ENCODE measurements at places on chromosomes 2 and 18.

GRCh38 chr2:48693066-48693465 lies 62.5 kb downstream of the LHCGR start:
- no peak for DNase-seq

- DNase-seq, result no peak
These were observed 714.6 kb upstream of the LRATD1 start for GRCh38 chr2:13917958-13918357.

DNA sequence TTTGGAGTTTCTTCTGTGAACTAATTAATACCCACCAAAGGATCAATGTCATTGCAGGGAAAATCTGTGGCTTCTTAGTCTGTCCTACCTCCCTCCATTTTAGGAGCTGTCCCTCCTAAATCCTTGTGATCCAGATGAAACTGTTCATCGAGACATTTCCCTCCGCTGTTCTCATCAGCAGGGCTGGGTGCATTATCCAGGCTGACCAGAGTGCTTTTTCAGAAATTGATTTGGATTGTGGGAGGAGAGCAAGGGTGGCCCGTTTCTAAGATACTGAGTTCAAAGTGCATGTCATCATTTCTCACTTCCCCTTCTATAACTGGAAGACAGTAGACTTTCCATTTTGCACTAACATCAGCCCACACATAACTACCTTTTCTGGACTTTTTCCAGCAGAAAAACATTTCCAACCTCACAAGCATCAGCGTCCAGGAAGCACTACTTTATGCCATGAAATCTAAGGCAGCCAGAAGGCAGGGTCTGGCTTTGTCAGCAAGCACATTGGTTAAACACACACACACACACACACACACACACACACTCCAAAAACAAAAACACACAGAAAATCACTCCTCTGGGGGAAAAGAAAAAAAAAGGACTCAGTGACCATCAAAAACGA lies 94.1 kb downstream of the ANKRD44 start:
- no peak for DNase-seq

- no peak for DNase-seq
These were observed 274.1 kb upstream of the SLC8A1 start for GRCh38 chr2:40725950-40726349.

- DNase-seq, result no peak
These were observed 28.4 kb downstream of the MCEE start for GRCh38 chr2:71101656-71102055.
